Stimulated activated CD8-positive, alpha-beta memory T cell treated with anti-CD3 and anti-CD28 coated beads, Interleukin-4, amount 100 ng/mL, for 24 hours (primary cell): ENCODE measurements at places on chromosomes 12 and 14.

DNA sequence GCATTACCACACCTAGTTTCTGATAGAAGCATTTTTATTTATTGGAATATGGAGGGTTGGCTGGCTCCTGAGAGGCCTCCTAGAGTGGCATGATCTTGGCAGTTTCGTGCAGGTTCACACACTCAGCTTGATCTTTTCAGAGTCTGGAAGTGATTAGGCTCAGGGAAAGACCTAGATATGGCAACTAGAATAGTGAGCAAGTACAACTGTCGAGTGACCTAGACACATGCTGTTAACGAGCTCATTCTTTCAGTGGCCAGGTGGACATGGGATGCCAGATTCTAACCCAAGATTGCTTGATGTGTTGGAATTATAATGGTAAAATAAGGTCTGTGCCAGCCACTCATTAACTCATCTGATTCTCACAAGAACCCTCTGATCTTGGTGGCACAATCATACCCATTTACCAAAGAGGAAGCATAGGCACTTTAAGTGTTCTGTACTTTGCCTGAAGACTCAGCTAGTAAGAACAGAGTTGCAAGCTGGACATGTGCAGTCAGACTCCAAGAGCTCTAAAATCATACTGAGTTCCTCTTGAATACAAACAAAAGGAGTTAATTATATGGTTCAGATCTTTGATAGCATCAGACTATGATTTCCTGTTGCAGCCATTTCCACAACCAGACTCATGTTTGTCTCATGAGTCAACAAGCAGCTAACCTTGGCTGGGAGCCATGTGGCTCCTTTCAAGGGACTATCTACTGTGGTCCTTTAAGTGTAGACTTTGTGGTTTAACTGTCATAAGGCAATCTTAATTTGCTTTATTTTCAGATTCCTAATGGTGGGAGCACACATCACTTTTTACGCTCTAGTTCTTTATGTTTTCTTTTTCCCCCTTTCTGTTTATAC is 144.2 kb downstream of the PLEKHA5 start:
- peak; percentile 8 for DNase-seq

DNA sequence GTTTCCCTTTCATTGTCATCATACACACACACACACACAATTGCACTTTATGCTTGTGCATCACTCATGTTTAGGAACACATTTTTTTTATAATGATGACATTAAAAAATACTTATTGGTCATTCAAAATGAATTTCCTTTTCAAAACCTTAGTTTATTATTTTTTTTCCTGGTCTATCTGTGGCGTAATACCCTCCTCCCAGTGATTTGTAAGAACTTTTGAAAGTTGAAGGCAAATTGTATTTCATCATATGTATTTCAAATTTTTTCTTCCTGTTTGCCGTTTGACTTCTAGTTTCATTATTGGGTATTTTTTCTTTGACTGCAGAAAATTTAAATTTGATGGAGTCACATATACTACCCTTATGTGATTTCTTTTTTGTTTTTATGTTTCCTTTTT is 2.5 kb upstream of the LRRK2 start:
- DNase-seq, result no peak

- DNase-seq, result no peak
Observed at GRCh38 chr12:104305349-104305748, 1.8 kb downstream of the EID3 start.

DNA sequence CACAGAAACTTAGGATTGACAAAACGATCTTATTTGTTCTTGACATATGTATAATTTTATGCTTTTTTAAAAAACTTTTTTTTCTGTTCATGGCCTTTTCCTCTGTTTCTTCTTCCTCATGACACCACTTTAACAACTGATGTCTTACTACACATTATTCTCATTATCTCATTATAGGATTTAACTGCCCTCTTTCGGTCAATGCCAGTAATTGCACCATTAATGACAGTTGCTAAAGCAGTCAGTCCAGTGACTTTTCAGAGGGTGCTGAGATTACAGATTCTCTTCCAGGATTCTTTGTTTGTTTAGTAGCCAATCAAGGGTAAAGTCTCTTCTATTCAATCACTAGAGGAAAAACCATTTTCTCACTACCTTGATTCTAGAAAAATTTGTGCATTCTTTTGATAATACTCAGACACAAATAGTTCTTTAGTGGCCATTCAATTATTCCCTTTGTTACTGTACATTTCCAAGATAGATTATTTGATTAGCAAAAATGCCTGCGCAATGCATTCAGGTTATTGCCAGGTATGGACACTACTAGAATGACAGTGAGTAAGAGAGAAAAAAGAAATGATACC is 50.1 kb downstream of the KLRG1 start:
- DNase-seq, result no peak

GRCh38 chr14:74400919-74401503 is 25.0 kb downstream of the SYNDIG1L start:
- DNase-seq, result no peak

DNA sequence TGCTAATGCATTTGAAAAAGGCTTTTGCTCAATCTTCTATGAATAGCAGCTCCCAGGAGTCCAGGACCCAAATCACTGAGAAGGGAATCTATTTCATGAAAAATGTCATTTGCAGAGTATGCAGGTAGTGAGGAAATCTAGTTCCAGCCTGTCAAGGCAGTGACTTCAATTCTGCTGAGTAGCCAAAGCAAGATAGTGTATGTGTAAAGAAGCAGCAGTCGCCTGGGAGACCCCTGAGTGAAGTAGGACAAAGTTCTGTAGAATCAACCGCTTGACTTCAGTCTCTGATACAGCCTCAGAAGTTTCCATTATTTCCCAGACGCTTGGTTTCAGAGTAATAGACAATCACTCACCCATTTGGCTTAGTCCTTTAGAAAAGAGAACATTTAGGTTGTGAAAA is 435.6 kb upstream of the LRFN5 start:
- DNase-seq, result no peak

- DNase-seq, result no peak
Observed at GRCh38 chr12:20807192-20808080, 3.1 kb upstream of the SLCO1B3 start.

GRCh38 chr12:124776125-124776513 is 87.5 kb downstream of the SCARB1 start:
- no peak for DNase-seq

GRCh38 chr14:99737956-99738667 is 54.0 kb downstream of the CYP46A1 start:
- DNase-seq, result no peak

GRCh38 chr12:57460468-57460784 is 841 bp downstream of the GLI1 start:
- DNase-seq, result no peak

DNA sequence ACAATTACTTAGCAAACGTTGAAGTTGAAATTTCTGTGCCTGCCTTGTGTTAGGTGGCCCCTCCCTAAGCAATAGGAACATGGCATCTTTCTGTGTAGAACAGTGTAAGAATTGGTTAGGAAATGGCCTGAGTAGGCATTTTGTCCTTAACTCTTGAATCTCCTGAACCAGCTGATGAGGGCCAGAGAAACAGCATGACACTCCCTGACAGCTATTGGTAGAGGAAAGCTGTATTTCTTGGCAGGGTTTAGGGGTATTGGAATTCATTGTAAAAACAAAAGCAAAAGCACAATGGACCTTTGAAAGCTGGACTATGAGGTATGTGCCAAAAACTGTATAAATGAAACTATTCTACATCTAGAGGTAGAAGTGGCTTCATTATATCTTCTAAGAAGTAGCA is 40.6 kb upstream of the LRTM2 start:
- DNase-seq, result no peak

DNA sequence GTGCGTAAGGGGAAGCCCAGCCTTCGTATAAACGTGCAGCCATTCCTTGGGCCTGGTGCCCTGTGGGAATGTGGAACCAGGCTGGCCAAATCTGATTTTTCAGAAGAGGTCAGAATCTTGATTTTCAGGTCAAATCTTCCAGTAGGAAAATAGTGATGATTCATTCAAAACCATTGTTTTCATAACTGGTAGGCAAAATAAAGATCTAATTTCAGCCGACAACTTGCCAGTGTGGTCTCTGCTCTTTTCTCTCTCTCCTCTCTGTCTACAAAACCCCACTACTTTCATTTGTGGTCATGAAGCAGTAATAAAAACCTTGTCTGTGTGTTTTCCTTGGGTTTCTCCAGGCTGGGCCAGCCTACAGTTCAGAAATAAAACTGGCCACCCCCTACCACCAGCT is 135.1 kb downstream of the RBM19 start:
- DNase-seq, result no peak

- peak; percentile 17 for DNase-seq
Observed at GRCh38 chr12:51217968-51218606, at the start of gene POU6F1. TSS of gene POU6F1 (minus strand) at chr12:51218062. CDS start at chr12:51206836, 11,226 bp downstream.

DNA sequence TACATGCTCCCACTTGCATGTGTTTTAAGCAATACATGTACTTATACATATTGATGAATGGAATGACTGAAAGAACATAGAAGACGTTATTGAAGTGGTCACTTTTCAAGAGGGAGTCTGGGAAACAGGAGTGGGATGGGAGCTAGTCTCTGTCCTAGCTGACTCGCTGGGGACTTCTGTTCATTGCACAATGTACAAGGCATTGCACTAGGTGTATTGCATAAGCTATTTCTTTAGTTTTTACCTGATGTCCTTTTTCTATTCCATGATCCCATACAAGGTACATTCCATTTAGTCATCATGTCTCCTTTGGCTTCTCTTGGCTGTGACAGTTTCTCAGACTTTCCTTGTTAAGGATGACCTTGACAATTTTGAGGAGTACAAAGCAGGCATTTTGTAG is 4.0 kb upstream of the MYO1H start:
- DNase-seq, result no peak
